Left colon (tissue), 2 donors: ENCODE measurements at places on chromosomes 4 and X. TPM values are rescaled to one million over a fixed set of nuclear protein-coding genes. Genes with fewer than 3 reads are reported as not detected.
A peak's percentile ranks its signal among the peaks of the same experiment; 100 is the strongest.

DNA sequence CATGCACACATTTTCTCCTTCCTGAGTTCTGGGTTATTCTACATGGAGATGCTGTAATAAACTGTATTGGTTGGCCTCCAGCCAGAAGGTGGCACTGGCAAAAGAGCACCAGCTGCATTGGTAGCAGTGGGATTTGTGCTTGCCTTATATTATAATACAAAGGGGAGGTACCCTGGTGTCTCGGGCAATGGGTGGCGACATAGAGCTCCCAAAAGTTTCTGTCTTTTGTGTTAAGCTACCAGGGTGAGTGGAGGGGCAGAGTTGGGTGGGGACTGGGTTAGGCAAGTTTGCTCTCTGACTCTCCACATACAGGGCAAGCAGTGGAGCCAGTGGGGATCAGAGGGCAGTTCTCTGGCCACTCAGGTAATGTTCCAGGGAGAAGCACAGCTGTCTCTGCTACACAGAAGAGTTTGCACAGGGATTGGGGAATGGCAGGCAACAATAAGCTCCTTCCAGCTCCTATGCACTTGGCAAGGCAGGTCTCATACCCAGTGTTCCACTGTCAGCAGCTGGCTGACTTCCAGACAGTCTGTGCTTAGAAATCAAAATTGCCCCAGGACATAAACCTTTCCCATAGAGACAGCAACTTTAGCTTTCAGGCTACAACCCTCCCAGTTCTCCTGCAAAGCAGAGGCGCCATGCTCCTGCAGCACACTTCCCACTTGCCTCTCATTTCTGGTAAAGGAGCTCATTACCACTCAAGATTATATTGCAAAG lies 463.9 kb upstream of the PCDH7 start:
- DNase-seq, result no peak

DNA sequence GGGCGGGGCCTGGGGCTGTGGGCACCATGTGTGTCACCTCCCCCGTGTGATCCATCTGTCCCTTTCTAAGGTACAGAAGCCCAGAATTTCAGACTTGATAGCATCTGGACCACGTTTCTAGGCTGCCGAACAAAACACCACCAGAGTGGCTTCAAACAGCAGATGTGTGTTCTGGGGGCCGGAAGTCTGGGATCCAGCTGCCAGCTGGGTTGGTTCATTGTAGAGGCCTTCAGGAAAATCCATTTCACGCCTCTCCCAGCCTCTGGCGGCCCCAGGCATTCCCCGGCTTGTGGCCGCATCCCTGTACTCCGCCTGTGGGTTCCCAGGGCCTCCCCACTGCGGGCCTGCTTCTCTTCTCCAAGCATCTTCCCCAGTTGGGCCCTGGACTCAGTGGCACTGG lies 39.6 kb upstream of the GPR78 start:
- no peak for DNase-seq

DNA sequence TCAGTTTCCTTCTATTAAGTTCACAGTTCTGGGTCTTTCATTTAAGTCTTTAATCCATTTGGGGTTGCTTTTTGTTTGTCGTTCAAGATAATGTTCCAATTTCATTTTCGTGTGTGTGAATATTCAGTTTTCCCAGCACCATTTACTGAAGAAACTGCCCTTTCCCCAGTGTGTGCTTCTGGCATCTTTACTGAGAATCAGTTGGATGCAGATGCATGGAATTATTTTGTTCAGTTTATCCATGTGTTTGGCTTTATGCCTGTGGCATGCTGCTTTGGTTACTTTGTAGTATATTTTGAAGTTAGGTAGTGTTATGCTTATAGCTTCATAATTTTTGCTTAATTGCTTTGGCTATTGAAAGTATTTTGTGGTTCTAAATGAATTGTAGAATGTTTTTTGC lies 163.8 kb upstream of the HDX start:
- DNase-seq, result no peak

- no peak for DNase-seq
Observed at GRCh38 chrX:42098900-42099299, 175.5 kb upstream of the CASK start.

DNA sequence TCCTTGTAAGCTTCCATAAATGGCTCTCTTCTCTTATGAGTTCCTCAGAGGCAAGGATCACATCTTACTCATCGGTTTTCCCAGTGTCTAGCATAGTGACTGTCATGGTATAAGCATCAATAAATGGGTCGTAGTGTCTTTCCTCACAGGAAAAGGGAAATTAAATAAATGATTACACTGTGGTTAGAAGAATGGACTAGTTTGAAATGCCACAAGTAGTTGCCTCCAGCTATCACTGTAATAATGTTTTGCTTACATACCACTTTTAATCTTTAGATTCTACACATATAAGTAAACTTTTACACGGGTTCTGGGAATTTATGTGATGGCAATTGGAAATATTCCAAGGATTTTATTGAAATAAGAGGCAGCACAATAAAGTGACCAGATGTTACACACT lies 152.8 kb upstream of the CXorf51A start:
- DNase-seq, result no peak

- DNase-seq, result no peak
Observed at GRCh38 chr4:63786171-63786570, 623.1 kb downstream of the TECRL start.

DNA sequence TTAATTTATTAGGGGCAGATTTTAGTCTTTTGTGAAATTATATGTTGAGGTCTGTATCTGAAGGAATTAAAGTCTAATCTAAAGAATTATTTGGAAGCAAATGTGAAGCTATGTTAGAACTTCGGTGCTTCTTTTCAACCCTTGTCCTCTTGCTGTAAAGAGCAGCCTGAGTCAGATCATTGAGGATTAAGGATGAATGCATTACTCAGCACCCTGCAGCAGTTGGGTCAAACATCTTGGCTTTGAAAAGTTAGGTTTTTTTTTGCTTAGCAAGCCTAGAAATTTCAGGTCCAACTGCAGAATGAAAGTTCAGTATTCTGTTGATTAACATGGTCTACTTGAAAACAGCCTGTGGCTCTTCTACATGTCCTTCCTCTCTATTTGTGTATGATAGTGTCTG lies 57.6 kb downstream of the SLC4A4 start:
- DNase-seq, result no peak

- no peak for DNase-seq
Observed at GRCh38 chr4:26076896-26077295, 162.9 kb downstream of the SMIM20 start.

GRCh38 chrX:29726811-29727210 lies 488.6 kb upstream of the MAGEB2 start:
- DNase-seq, result no peak

GRCh38 chrX:41066391-41066790 lies 18.9 kb upstream of the USP9X start:
- DNase-seq, result no peak

- no peak for DNase-seq
Observed at GRCh38 chrX:18291006-18291545, 63.4 kb downstream of the SCML2 start.

DNA sequence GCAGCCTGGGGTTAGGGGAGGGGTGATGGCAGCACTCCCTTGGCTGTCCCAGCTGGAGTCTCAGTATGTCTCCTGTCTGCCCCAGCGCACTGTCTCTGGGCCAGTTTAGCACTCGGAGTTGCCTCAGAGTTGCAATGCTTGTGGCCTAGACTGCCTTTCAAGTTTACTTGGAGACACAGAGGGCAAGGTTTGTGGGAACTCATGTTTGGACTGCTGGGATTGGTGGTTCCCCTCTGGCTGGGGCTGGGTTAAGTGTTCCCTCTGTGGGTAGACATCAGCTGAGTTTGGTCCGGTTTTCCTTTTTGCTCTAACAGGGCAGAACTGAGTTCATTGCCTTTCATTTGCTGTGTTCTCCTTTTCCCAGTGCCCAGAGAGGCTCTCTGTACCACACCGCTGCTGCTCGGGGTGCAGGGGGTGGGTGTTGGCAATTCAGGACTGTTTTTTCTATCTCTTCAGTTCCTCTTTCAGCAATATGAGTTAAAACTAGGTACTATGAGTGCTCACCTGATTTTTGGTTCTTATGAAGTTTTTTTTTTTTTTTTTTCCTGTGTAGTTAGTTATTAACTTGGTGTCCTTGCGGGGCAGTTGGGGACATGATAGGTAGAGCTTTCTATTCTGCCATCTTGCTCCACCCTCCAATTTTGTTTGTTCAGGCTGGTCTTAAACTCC lies 17.2 kb downstream of the RAB33B start:
- no peak for DNase-seq

- no peak for DNase-seq
Observed at GRCh38 chr4:82852751-82853285, 38.1 kb downstream of the SEC31A start.

GRCh38 chrX:29851857-29852605 lies 363.3 kb upstream of the MAGEB2 start:
- DNase-seq, result no peak

DNA sequence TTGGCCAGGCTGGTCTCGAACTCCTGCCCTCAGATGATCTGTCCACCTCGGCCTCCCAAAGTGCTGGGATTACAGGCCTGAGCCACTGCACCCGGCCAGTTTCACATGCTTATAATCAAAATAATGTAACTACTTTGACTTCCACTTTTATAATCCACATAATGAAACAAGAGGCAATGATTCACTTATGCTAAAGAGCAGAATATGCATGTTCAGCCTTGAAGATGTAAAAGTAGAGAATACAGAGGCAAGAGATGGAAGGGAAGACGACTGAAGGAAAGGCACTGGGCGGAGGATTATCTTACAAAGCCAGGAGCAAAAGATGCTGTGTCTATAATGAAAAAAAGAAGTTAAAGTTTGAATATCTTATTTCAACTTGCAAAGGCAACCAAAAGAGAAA lies 13.3 kb upstream of the ZNF518B start:
- DNase-seq, result no peak

DNA sequence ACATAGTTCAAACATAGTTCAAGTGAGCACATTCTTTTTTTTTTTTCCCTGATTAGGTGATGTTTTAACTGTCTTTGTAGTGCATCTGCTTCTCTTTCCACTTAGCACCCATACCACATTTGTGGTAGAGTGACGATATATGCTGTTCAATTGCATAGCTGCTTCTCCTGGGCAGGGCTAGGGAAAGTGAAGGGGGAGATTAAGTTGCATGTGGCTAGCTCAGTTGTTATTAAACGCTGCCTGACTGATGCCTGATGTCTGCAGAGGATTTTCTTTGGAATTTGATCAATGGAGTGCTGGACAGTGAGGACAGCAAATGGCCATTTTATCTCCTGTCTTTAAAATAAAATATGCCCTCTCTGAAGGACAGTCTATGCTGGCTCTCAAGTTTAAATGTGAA lies 63.7 kb downstream of the ANK2 start:
- no peak for DNase-seq

GRCh38 chr4:79823148-79823763 lies 249.8 kb downstream of the ANTXR2 start:
- peak; percentile 6 for DNase-seq

DNA sequence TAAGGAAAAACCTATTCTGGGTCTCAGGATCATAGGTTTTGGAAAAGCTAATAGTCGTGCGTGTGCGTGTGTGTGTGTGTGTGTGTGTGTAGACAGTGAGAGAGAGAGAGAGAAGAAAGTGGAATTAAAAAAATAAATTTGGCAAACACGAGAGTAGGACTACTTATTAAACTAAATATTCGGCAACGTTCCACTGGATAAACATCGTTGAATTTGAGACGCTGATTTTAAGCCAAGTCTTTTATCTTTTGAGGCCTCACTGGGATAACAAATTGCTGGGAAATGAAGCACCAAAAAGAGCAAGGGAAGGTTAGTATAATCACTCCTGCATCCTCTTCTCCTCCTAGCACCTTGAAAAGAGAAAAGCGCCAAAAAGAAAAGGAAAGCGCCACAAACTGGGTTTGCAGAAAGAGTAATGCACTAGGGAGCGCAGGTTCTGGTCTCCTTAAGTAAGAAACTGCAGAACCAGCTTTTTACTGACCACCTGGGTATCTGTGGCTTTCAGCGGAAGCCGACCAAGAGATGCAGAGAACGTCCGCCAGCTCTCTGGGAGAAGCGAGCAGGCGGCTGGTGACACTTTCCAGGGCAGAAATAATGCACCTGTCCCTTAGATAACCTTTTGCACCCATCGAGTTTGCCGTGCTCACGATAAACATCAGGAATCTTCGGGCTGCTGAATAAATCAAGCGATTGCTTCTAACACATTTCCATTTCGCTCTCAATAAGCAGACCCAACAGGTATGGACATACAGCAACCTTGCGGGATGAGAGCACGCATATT lies 3.4 kb downstream of the ATOH1 start:
- DNase-seq, result peak; percentile 29

GRCh38 chr4:2135083-2135482 lies 76.0 kb downstream of the NAT8L start:
- no peak for DNase-seq

DNA sequence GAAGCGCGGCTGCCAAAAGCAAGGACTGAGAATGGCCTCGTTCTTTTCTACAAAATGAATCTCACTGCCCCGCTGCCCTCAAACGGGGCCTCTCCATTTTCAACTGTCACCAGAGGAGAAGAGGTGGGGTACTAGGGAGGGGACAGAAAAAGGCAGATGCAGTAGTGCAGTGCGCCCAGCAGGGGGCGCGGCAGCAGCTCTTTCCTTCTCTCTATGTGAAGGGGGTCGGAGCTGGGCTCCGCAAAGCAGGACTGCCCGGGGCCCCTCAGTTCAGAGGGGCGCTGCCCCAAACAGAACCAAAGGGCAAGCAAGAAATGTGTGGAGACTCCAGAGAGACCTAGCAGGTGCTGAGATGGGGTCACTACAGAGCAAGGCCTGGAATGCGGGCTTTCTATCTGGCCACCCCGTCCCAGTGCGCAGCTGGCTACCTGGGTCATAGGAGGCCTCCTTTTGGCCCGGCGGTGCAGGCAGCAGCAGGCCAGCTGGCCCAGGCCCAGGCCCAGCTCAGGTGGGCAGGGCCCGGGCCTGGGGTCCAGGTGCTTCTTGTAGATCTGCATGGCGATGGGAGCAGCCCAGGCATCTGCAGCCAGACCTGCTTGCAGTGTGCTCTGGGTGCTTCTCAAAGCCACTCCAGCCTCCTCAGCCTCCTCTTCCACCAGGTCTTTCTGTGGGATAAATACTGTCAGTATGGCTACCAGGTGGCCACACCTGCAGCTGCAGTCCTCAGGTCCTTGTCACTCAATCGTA lies 5.9 kb downstream of the IRAK1 start:
- DNase-seq, result no peak

GRCh38 chr4:79395841-79396240 lies 12.2 kb downstream of the GK2 start:
- no peak for DNase-seq

GRCh38 chrX:150212672-150213480 lies 150.2 kb upstream of the MAMLD1 start:
- peak; percentile 14 for DNase-seq

GRCh38 chr4:80990851-80991250 lies 39.7 kb upstream of the BMP3 start:
- DNase-seq, result no peak

GRCh38 chrX:39473812-39474211 lies 623.9 kb downstream of the BCOR start:
- DNase-seq, result no peak

GRCh38 chr4:173805884-173806283 lies 275.9 kb upstream of the HAND2 start:
- no peak for DNase-seq

GLOD5 gene
- 11.4 TPM for total RNA-seq

PPBP gene
- not detected for total RNA-seq

NUDT10 gene
- total RNA-seq, result not detected

UGT2B7 gene
- 5.2 TPM for total RNA-seq

SMIM31 gene
- total RNA-seq, result 31.9 TPM

SPANXD gene
- total RNA-seq, result not detected

SSX2 gene
- total RNA-seq, result not detected

TMSB15B gene
- 1.7 TPM for total RNA-seq

DCAF16 gene
- total RNA-seq, result 24.0 TPM

DOCK11 gene
- total RNA-seq, result 4.3 TPM

COL4A5 gene
- total RNA-seq, result 5.6 TPM

RTL5 gene
- 3.0 TPM for total RNA-seq

SPANXN4 gene
- total RNA-seq, result not detected

ARR3 gene
- total RNA-seq, result 1.2 TPM

UGT2B10 gene
- 0.58 TPM for total RNA-seq

FOXO4 gene
- total RNA-seq, result 54.2 TPM

NXF2 gene
- total RNA-seq, result not detected
